ENCODE measurements at places on chromosomes 5 and 9.

DNA sequence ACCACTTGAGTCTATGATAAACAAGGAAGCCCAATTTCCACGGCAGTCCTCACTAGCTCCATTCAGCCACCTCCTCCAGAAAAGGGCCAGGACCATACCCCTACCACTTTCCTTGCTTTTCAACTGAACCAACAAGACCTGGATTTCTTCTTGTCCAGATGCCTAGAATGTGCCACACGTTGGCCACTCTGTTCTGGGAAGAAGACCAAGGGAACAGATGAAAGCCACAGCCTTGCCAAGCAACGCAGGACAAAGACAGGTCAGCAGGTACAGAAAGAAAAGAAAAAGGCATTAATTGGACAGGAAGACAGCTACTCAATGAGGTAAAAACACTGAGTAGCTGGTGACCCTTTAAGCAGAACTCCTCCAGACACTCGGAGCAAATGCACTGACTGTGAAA, 2.2 kb downstream of the CCNJL start:
- no peak for DNase-seq

DNA sequence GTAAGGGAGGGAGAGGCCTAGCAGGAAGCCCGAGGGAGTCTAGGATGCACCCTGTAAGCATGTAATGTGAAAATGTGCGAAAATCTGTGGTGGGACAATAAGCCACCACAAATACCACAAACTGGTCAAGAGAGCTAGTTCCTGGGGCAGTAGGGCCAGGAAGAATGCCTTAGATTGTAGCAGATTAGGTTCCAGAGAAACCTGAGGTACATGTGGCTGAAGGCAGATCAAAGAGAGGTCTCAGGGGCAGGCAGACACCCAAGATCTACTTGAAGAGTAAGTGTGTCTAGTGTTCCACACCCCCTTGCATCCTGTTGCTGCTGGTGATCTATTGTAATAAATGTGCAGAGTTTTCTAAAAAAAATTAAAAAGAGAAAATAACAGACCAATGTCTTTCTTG, 1677.3 kb upstream of the CDH6 start:
- DNase-seq: no peak

DNA sequence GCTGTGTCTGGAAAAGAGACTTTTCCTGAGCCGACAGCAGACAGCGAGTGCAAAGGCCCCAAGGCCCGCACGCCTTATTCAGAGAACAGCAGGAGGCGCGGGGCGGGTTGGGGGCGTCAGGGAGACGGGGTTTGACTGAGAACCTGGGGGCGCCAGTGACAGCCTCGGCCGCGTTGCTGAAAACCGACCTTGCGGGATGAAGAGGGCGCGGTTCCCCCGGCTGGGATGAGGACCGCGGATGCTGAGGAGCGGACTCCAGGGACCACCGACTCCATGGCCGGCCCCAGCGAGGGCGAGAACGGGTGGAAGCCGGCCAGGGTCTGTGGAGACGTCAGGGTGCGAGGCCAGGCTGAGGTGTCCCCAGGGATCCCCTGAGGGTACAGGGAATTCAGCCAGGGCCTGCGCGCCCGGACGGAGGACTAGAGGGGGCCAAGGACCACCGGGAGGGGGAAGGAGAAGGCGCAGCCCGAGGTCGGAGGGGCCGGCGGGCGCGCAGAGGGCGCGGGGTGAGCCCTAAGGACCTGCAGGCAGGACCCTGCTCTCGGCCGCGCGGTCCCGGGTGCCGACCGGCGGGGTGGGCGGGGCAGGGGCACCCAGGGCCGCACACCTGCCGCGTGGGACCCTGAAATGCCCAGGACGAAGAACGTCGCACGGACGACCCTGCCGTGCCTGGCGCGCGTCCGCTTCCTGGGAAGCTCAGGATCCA, 837 bp upstream of the AHRR start:
- no peak for DNase-seq

- DNase-seq: no peak
These were observed 9.4 kb upstream of the BOD1 start for GRCh38 chr5:173625673-173626504.

GRCh38 chr9:90064248-90064647, 459.4 kb downstream of the GADD45G start:
- DNase-seq: no peak

DNA sequence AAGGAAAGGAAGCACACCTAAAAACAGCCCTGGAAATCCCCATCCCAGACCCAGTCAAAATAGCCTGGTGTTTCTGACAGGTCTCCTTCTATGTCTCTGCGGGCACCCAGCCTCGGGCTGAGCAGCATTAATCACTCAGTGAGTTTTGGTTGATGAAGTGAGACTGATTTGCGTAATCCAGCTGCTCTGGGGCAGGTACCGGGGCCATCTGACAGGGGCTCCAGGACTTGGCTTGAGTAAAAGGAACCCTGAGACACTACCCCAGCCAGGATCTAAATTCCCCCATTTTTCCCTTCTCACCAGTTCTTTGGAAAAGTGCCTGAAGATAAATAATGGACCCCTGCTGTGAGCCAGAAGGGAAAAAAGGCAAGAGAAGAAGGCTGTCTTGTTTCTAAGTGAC, 596 bp downstream of the SLC28A3 start:
- no peak for DNase-seq

- no peak for DNase-seq
These were observed 89.6 kb downstream of the PRDM6 start for GRCh38 chr5:123178683-123179082.

DNA sequence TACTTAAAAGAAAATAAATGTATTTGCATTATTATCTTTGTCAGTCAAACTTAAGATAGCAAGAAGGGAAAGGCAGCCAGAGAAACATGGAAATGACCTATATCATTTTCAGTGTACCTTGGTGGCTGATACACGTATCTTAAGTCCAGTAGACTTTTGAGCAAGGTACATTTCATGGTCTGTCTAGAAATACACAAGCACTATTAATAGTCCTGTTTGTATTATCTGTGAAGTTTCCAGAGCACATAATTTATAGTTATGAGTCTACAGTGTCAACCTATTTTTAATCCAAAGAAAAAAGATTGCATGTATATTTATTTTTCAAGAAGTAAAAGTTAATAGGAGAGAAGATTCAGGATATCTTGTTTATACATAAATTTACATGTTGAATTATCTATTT, 95.7 kb downstream of the IZUMO3 start:
- DNase-seq: no peak

GRCh38 chr5:92206681-92207080, 823.6 kb upstream of the ARRDC3 start:
- no peak for DNase-seq

DNA sequence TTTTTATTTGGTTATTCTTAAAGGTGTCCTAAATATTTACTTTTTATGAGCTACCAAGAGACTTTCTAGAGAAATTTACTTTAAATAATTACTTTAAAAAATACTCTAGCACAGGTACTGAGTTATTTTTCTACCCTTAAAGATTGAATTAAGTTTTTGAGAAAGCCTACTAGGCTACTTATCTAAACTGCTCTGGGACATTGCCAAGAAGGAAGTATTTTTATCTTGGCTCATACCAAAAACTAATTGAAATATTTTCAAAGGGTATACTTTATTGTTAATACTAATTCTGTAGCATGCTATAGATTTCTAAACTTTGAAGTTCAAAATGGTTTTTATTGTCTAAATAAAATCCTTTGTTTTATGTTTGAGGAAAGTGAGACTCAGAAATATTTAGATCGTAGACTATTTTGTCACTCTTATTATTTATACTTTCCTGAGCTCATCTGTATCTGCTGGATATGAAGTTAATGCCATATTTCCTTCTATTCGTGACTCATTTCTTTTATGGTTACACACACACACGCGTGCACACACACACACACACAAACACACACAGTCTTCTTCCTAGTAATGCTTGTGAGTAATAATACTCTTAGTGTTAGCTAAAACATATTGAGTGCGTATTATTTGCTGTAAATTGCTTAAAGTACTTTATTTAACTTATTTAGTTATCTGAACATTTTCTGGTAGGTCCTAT, 89.5 kb downstream of the MAN2A1 start:
- DNase-seq: no peak

- no peak for DNase-seq
These were observed 21.9 kb downstream of the STXBP1 start for GRCh38 chr9:127634021-127634420.

Data from hippocampal formation (tissue), 2 donors.